ENCODE measurements at places on chromosomes 7 and 10.

DNA sequence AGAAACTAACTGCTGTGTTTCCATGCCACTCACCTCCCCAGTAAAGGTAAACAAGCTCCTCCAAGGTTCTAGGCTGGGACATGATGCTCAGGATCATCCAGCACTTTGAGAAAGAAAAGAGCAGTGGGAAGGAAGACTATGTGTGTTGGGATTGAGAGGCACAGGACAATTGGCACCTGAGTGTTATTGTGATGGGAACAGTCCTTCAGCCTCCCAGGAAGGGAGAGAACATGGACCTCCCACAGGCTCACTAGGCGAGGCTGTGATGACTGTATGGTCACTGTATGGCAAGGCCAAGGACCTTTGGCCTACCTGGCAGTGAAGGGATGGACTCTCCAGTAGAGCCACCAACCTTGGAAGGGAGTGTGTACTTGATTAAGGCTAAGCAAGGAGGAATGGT is 123.2 kb upstream of the UNC5B start:
- DNase-seq, result no peak

DNA sequence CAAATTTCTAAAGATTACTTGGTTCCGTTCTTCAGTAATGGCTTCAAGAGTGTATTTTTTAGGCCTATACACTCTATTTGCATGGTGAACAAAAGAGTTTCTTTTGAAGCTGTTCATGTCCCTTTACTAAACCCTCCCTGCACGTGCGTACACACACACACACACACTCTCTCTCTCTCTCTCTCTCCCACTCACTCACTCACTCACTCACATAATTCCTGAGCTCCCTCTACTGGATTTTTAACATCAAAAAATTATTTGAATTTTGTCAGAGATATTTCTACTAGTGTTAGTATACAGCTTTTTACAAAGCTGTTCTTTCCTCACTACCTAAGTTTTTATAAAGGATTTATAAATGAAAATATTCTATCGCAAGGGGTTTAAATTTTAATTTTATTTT is 85.9 kb downstream of the UBE3C start:
- DNase-seq, result peak; percentile 24

- DNase-seq, result no peak
These were observed 189.5 kb downstream of the DNAJB6 start for GRCh38 chr7:157526005-157526912.

GRCh38 chr10:79939969-79940368 is 8.9 kb downstream of the SFTPD start:
- no peak for DNase-seq

DNA sequence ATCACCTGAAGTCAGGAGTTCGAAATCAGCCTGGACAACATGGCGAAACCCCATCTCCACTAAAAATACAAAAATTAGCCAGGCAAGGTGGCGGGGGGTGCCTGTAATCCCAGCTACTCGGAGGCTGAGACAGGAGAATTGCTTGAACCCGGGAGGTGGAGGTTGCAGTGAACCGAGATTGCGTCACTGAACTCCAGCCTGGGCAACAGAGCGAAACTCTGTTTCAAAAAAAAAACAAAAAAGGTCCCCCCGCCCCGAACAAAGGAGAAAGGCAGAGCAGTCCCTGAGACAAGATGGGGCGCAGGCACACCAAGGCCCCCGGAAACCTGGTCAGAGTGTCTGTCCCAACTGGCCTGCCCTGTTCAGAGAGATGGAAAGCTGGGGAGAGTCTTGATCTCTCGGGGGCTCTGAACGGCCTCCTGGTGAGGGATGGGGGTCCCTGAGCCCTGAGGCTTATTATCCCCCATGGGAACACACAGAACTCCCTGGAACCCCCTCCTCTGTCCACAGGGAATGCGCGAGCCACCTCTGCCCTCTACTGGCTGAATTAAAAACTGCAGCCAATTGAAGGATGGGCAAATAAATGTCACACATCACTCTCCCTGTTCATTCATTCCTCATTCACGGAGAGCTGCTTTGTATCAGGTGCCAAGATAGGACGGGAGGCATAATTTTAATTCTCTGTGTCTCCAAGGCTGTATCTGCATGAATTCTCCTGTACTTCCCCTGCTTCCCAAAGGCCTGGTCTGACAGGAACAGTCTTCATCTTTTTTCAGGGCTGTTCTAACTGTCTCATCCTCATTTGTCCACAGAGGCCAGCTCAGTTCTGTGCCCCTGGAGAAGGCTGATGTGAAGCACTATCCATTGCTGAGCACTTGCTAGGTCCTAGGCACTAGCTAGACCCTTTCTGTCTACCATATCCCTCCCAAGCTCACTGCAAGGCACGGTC is 28.9 kb downstream of the MAT1A start:
- peak; percentile 11 for DNase-seq

DNA sequence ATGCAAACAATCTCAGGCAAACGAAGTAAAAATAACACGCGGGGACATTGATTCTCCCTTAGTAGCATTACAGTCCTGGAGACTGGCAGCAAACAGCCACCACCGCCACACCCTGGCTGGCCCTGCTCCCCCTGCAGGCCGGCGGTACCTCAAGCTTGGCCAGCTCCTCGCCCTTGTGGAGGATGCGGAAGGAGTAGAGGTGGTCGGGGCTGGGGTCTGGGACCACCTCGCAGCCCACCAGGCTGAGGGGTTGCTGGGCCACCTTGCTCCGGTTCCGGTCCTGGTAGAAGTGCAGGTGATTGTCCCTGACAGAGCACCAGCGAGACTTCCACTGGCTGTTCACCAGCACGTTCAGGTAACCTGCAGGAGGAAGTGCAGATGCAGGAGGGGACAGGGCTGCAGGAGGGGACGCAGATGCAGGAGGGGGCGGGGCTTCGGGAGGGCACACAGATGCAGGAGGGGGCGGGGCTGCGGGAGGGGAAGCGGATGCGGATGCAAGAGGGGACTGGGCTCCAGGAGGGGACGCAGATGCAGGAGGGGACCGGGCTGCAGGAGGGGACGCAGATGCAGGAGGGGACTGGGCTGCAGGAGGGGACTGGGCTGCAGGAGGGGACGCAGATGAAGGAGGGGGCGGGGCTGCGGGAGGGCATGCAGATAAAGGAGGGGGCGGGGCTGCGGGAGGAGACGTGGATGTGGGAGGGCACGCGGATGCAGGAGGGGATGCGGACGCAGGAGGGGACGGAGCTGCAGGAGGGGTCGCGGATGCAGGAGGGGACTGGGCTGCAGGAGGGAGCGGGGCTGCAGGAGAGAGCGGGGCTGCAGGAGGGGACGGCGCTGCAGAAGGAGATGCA is 65.7 kb downstream of the VWA2 start:
- DNase-seq, result no peak

- DNase-seq, result no peak
These were observed 31.9 kb downstream of the ZEB1 start for GRCh38 chr10:31350891-31351290.

DNA sequence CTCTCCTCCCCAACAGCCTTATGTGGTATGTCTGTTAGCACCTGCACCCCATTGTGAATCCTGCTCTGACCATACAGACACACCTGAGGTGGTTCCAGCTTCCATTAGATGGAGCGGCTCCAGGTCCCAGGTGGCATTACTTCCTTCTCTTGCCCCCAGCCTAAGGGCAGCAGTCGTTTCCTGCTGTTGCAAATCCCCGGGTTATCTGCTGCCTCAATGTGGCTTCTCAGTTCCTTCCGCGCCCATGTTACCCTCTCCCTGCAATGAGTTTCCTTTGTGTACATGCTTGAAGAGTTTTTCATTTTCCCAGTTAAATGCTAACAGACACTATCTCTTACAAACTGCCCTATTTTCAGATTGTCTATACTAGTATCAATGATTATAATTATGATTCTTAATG is 62.8 kb upstream of the PRKCQ start:
- no peak for DNase-seq

GRCh38 chr10:86110156-86110786 is 256.3 kb downstream of the GRID1 start:
- no peak for DNase-seq

- DNase-seq, result no peak
These were observed 215.0 kb downstream of the USP6NL start for GRCh38 chr10:11396311-11396955.

- DNase-seq, result no peak
These were observed 29.8 kb downstream of the RSU1 start for GRCh38 chr10:16787361-16787791.

- DNase-seq, result no peak
These were observed 456.2 kb downstream of the PARD3 start for GRCh38 chr10:34358729-34359434.

GRCh38 chr7:148485618-148486017 is 104.9 kb upstream of the C7orf33 start:
- peak; percentile 6 for DNase-seq

DNA sequence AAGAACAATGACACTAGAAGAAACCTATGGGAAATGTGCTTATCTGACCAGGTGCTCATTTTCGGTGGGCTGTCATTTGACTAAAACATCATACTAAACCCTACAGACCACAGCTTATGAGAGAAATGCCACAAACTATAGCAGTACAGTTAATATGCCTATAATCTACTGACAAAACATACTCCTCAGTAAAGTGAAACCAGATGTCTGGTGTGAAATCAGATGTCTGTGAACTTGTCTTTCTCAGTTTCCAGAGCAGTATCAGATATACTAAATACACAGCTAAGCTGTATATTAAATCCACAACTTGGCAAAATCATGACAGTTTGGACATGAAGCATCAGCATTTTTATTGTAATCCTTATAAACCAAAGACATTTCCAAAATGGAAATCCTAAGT is 3.3 kb downstream of the IMMP2L start:
- DNase-seq, result peak; percentile 46

GRCh38 chr7:131147604-131148003 is 180.1 kb upstream of the MKLN1 start:
- DNase-seq, result no peak

DNA sequence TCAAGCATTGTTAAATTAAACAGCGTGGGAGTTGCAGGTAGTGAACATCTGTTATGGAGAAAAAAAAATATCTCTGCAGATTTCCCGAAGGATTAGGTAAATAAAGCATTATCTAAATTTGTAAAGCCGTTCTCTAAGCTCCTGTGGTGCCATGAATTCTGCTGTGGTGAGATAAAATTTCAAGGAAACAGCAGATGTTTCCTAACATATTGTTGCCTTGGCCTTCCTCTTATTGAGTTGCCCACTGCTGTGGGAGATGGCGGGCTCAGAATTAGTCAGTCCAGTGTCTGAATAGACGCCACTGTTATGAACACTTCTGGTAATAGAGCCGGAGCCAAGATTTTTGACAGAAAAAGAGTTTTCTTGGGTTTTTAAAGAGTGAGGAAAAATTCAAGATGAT is 82.6 kb upstream of the ELMO1 start:
- no peak for DNase-seq

DNA sequence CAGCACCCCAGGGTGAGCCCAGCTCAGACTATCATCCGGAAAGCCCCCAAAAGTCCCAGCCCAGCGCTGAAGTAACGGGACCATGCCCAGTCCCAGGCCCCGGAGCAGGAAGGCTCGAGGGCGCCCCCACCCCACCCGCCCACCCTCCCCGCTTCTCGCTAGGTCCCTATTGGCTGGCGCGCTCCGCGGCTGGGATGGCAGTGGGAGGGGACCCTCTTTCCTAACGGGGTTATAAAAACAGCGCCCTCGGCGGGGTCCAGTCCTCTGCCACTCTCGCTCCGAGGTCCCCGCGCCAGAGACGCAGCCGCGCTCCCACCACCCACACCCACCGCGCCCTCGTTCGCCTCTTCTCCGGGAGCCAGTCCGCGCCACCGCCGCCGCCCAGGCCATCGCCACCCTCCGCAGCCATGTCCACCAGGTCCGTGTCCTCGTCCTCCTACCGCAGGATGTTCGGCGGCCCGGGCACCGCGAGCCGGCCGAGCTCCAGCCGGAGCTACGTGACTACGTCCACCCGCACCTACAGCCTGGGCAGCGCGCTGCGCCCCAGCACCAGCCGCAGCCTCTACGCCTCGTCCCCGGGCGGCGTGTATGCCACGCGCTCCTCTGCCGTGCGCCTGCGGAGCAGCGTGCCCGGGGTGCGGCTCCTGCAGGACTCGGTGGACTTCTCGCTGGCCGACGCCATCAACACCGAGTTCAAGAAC is 1.1 kb downstream of the VIM start:
- DNase-seq, result peak; percentile 96

- DNase-seq, result no peak
These were observed 111.4 kb upstream of the GLCCI1 start for GRCh38 chr7:7857143-7857583.

- no peak for DNase-seq
These were observed 105.5 kb downstream of the TES start for GRCh38 chr7:116315803-116316202.

DNA sequence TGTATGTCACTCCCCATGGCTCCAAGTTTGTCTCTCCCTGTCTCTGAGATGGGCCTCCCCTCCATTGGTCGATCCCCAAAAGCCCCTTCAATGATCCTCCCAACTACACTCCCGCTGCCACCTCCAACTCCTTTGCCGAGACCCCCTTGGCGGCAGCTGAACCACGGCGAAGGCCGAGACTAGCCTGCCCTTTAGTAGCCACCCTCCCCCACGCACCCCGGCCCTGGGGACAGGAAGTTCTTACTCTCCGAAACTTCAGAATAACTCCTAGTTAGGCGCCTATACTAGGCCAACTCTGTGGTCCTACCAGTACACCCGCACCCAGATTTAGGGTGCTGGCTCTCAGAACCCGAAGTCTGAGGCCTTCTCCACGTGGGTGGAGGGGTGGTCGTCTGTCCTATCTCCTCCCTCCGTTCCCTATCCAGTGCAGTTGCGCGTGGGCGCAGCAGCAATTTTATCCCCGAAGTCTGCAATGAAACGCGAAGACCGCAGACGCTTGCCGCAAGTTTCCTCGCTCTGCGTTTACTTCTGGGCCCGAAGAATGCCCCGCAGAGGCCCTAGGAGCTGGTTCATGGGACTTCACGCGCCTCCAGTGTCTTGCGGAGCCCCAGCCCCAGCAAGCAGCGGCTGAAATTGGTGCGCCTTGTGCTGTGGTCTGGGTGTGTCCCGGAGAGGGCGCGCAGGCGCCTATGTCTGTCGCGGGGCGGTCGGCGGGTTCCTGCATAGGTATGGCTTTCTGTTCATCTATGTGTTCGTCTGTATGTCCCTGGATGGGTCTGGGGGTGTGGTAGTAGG is 82.6 kb upstream of the SLF2 start:
- no peak for DNase-seq

- no peak for DNase-seq
These were observed 369.6 kb downstream of the AUTS2 start for GRCh38 chr7:69967689-69968450.

DNA sequence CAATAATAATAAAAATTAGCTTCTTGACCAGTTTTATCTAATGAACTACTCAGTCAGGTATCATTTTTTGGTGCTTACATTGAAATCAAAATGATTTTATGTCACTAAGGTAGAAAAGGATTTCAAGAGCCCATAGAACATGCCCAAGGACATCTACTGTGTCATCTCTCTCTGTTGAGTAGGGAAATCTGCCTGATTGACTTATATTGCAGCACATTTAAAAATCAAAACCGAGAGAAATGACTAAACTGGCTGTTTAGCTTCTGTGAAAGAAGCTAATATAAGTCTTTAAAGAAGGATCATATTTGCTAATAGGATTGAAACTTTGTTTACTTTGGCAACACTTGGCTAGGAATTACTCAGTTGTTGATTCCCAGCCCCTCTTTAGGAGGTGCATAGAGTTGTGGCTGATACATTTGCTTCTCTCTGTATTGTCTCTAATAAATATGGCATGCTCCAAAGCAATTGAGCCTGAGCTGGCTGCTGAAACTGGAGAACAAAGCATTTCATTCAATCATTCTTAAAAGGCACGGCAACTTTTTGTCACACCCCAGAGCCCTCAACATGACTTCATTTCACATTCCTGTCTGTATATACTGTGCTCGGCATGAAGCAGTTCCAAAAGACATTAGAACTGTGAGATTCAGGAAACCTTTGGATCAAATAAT is 1096.9 kb upstream of the POT1 start:
- no peak for DNase-seq

GRCh38 chr10:12165036-12165435 is 30.7 kb downstream of the NUDT5 start:
- DNase-seq, result no peak

- DNase-seq, result peak; percentile 75
These were observed 233.2 kb upstream of the PRSS1 start for GRCh38 chr7:142516038-142516501.
